ENCODE measurements at places on chromosomes 5 and 9.

GRCh38 chr5:59607138-59607765 lies 286.3 kb downstream of the PDE4D start:
- no peak for DNase-seq

DNA sequence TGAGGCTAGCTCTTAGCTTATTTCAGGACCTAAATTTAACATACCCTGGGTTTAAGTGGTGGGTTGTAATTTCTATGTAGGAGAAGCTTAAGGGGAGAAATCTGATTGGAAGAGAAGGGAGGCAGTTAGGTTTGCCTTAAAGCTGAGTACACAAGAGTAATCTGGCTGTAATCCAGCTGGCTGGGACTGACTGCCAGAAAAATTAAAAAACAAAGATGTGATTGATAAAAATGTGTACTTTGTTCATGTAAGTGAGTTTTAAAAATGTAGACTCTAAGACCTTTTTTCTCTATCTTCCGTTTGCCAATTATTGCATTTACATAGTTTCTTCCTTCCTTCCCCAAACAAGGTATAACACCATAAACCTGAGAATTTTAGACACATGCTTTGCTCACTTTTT lies 17.5 kb upstream of the MSMP start:
- no peak for DNase-seq

- no peak for DNase-seq
Observed at GRCh38 chr5:9034649-9035048, 511.2 kb downstream of the SEMA5A start.

DNA sequence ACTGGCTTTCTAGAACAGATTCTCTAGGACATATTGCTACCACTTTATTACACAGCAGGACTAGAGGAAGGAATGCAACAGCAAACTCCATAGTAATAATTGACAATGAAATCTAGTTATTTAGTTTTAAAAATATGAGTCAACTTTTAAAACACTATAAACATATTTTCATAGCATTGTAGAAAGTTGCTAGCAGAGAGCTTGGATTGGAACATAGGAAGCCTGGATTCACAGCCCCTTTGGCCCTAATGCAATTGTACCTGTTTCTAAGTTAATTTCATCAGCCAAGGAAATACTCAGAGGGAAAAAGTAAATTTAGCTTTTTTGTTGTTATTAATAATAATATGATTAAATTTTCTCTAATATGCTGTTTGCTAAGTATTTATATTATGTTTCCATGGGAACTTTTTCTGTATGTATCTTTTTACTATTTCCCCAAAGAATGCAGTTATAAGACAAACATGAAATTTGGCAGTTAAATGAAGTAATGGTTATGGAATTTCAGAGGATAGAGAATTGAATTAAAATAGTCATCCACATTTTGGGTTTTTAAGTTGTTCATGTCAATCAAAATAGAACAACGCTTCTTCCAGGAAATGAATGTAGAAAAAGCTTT lies 45.6 kb downstream of the VCAN start:
- no peak for DNase-seq

DNA sequence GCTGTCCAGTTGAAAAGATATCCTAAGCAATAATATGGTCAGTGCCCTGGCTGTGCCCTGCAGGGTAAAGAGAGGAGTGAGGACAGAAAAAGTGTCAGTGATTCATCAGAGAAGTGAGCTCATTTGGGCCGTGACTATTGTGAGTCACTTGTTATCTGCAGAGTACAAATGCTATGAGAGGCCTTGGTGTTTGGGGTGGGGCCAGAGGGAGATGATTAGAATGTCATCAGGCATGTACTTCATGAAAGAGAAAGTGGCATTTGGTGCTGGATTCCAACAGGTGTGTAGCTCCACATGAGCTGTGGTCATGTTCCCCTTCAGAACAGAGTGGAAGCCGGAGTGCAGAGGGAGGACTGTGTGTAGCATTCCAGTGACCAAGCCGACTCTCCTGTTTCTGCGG lies 174.1 kb downstream of the KDM4C start:
- peak; percentile 1 for DNase-seq

GRCh38 chr9:98916660-98917059 lies 27.0 kb upstream of the COL15A1 start:
- DNase-seq, result no peak

GRCh38 chr5:132471151-132471907 lies 19.2 kb downstream of the IRF1 start:
- DNase-seq, result no peak

DNA sequence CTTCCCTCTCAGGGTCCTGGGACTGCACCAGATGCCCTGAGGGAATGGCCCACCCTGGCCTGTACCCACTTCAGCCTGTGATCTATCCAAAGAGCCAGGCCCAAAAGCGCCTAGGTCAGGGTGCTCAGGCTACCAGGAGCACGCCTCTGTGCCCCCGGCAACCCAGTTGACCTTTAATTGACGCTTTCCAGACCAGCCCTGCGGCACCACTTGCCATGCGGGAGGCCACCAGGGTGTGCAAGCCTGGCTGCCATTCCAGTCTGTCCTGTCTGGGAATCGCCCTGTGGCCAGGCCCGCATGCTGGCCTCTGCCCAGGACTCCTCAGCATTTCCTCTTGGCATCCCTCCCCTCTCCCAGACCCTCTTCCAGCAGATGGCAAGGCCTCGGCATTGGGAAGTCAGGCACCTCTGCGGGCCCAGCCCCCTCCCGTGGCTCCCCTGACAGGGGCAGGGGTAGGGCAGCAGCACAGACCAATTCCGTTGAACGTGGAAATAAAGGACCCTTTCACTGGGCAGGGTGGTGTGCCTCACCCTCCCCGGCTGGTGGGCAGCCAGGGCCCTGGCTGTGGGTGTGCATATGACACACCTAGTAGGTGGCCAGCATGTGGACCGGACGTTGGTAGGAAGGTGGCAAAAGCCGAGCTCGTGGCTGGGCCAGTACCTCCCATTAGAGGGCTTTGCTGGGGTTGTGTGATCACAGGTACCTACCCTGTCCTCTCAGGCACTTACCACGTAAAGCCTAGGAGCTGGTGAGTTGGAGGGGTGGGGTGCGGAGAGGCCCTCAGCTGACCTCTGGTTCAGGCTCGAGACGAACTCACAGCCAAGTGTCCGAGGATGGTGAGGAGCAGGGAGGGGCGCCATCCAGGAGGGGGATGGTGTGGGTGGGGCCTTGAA lies 3.5 kb upstream of the AIF1L start:
- no peak for DNase-seq

GRCh38 chr9:81620002-81620390 lies 69.4 kb downstream of the TLE1 start:
- no peak for DNase-seq

DNA sequence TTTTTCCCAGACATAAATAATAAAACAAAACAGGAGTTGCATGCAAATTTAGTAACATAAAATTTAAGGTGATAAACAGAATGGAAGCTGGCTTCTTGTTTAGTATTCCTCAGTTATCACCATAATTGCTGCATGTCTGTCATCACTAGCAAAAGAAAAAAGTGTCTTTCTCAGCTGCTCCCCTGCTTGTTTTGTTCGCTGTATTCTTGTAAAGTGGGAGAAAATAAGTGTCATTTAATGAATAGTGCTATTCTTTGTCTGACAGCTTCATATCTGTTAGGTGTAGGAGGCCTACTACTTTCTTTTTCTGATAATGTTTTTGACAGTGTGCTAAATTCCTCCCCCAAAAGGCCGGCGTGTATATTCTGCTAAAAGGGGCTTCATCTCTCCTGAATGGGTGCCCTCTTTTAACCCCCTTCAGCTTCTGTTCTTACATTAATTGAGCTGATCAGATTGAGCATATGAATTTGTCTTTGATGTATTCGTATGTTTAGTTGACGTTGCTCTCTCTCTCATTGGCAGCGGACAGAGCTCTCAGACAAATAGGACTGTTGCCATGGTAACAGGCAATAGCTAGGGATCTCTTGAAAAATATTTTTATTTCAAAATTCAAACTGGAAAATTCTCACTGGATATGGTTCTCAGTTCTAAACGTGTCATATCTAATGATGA lies 303.8 kb downstream of the KIAA0825 start:
- no peak for DNase-seq

DNA sequence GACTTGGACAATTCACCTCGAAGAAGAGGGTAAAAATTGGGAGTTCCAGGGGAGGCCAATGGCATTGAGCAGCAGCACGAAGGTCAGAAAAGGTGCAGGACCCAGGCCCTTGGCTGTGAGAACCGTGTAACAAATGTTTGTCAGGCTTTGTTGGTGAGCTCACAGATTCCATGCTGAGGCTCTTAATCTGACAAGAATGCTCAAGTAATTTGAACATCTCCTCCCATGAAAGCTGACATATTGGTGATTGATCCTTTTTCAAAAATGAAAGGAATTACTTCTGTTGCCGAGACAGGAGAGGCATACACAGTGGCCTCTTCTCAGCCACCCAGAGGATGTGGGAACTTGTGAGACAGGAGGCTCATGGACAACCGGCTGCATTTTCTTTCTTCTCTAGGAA lies 11.6 kb downstream of the RAI14 start:
- no peak for DNase-seq

DNA sequence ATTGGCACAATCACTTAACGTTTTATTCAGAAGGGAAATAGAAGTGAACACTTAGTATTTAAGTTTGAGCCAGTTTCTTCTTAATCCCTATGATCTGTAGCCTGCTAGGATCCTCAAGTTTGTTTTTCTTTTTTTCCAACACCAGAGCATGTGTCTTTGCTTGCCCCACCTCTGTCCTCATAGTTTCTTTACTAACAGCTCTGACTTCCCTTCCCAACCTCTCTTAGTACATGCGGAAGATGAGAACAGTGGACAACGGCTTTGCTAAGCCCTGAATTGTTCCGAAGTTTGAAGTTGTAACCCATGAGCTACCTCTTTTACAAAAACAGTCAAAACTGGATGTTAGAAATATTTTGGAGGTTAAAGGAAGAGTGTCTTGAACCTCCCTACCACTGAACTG lies 61.7 kb upstream of the TAF11L2 start:
- no peak for DNase-seq

GRCh38 chr9:36278243-36278642 lies 20.0 kb upstream of the GNE start:
- no peak for DNase-seq

- no peak for DNase-seq
Observed at GRCh38 chr5:1971944-1972343, 89.2 kb upstream of the IRX4 start.

- DNase-seq, result no peak
Observed at GRCh38 chr9:92638621-92639101, 31.3 kb downstream of the IPPK start.

DNA sequence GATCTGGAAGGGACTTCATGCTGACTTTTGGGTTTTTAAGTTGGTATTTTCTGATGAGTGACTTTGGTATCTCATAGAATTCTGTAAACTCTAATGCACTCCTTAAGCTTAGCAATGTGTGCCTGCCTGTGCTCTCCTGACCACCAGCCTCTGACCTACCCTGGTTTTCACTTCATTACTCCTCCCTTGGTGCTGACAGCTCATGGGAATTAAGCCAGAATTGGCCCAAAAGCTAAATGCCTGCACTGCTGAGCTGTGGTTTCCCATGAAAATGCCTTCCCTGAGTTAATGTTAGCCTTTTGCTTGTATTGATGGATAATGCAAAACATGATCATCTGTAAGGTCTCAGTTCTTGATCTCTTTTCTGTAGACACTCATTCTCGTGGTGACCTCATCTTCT lies 308.0 kb downstream of the DOCK8 start:
- DNase-seq, result no peak

GRCh38 chr5:142886211-142886610 lies 116.0 kb downstream of the ARHGAP26 start:
- no peak for DNase-seq

GRCh38 chr9:21047281-21047691 lies 15.8 kb upstream of the HACD4 start:
- DNase-seq, result no peak

DNA sequence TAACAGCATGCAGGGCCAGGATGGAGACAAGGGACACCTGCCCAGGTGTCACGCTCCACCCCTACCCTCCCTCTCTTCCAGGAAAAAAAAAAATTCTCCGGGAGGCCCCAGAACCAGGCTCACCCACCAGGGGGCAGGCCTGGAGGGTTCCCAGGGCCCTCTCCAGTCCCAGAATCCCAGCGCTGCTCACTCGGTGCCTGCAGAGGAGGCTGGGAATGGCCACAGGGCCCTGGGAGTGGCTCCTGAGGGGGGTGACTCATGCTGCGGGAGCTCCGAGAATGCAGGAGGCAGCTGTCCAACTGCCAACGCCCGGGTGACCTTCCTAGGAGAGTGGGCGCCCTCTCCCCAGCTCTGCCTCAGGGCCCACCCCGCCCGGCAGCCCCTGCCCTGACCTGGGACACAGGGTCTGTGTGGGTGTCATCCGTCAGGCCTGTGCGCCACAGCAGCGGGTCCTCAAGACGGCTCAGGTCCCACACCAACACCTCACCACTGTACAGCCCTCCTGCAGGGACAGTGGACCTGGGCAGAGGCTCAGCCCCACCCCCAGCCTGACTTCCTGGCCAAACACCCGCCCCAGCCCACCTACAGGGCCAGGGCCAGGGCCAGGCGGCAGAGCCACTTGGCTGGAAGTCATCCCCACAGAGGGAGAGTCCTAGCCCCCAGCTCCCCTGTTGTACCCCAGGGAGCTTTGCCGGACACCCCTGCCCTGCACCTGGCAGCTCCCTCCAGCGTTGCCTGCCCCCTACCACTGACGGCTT lies 21.2 kb downstream of the DYNC2I2 start:
- no peak for DNase-seq

DNA sequence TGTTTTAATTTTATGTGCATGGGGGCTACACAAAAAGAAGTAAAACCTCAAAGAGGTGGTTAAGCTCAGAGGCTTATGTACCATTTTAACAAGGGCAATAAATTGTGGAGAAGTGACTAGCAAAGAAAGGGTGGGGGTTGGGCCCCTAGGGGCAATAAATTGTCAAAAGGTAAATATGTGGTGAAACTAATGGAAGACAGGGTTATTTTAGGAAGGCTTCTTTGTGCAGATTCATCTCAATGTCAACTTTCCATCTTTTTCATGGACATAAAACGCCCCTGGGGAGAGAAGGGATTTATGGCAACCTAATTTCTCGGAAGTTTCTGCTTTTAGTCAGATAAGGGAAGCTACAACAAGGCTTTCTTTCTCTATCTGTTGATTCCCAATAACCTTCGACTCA lies 42.5 kb upstream of the GOLM1 start:
- DNase-seq, result no peak

DNA sequence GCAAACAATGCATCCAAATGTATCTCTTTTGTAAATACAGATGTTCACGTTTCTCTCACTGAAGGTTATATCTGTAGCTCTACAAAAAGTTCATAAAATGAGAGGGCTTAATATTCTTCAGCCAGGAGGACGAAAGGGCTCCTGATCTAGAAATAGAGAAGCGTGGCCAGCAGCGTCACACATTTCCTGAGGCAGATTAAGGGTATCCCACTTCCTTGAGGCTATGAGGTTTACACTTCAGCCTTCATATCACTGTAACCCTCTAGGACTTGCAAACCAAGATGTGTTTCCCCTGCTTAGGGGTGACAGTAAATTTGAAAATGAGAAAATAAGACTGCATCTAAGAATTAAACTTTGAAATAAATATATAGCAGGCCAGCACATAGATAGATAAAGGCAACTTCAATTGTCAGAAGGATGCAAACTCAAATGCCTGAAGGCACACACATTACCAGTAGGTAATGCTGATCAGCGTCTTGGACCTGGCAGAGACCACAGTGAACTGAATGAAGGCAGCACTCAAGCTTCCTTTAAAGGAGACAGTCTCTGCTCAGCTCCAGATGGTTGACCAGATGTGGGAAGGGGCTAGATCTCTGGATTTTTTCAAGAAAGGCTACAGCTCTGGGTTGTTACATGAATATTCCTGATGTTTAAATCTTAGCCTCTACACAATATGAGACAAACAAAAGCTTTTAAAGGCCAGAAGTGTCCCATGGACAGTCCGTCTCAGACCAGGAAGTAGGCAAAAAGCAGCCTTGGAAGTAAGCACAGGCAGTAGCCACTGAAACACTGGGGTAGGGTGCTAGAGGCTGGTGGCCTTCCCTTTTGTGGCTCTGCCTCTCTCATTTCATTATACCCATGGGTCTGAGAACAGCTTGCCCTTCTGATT lies 197.7 kb downstream of the MCTP1 start:
- DNase-seq, result no peak

Data from activated CD4-positive, CD25-positive, alpha-beta regulatory T cell (primary cell).